ENCODE measurements at places on chromosomes 16 and 17.

- no peak for DNase-seq
These were observed 75.4 kb upstream of the CHMP6 start for GRCh38 chr17:80916246-80916645.

DNA sequence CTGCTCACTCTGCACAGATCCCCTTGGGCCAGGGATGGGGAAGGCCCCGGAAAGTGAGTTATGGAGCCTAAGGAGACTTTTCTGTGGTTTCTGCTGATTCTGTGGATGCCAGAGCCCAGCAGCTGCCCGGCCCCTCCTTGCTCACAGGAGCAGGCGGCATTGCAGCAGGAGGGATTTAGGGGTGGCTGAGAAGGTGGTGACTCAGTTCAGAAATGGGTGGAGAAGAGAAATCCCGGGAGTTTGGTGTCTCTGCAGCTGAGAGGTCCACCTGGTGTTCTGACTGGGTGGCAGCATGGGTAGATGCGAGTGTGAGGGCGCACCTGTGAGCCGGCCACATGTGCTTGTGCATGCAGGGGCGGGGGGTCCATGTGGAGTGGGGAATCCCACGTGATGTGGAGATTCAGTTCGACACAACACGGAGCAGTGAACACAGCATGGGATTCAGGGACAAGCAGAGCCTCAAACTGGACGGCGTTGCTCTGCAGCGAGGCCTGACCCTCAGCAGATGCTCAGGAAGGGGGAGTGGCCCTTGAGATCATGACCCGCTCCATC is 16.0 kb upstream of the SPPL2C start:
- no peak for DNase-seq

- DNase-seq, result no peak
These were observed 19.8 kb downstream of the MIEF2 start for GRCh38 chr17:18280249-18280648.

- DNase-seq, result no peak
These were observed 214.1 kb downstream of the SEC14L1 start for GRCh38 chr17:77354670-77355455.
